HFFc6 (cell line): ENCODE measurements at places on chromosomes 16 and 17.
A peak's percentile ranks its signal among the peaks of the same experiment; 100 is the strongest.

GRCh38 chr17:75850928-75851692, 4.0 kb downstream of the WBP2 start:
- DNase-seq, result no peak

- no peak for DNase-seq
Measured at GRCh38 chr16:73086108-73086507, 38.2 kb upstream of the ZFHX3 start.

DNA sequence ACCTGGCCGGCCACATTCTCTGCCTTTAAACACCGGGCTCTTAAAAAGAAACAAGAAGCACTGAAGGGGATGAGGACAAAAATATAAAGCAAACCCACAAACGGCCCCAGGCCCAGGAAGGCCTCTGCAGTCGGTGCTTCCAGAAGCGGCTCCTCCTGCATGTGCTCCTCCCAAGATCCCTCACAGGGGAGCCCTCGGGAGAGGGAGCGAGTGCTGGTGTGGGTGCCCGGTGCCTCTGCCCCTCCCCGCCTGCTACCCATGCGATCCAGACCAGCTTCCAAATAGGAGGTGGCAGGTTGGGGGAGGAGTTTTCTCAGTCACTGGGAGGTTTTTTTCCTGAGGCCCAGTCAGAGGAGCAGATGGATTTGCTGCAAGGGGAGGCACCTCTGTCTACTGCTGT, 15.8 kb downstream of the KDM8 start:
- DNase-seq, result no peak

DNA sequence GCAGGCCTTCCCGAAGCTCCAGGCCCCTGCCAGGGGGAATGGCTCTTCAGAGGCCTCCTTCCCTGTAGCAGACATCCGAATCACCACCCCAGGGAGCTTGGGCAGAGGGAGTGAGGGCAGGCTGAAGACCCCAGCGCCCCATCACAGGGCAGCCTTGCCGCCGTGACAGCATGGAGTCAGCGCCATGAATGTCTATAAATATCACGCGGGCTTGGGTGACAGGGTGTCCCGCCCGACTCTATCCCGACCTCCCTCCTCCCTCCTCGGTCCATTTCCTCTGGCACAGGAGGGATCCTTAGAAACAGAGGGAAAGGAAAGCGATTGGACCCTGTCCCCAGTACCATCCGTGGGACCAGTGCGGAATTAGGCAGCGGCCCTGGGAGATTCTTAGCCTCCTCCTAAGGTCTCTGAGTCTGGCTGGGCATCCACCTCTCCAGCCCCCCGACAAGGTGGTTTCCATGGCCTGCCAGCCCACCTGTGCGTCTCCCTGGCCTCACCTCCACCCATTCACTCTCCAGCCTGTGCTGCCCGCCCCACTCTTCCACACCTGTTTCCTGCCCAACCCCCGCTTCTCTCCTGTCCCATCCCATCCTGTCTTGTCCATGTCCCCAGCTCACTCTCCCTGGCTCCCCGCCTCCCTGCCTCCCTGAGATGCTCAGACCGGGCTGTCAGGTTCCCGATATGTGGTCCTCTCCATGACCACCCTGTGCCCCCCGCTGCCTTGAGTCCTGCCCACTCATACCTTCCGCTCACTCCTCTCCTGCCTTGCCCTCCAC, 5.1 kb downstream of the ATP2A1 start:
- DNase-seq, result no peak

GRCh38 chr16:48818257-48818656, 208.3 kb upstream of the N4BP1 start:
- no peak for DNase-seq

- no peak for DNase-seq
Measured at GRCh38 chr16:2763173-2763572, 10.7 kb downstream of the SRRM2 start.

DNA sequence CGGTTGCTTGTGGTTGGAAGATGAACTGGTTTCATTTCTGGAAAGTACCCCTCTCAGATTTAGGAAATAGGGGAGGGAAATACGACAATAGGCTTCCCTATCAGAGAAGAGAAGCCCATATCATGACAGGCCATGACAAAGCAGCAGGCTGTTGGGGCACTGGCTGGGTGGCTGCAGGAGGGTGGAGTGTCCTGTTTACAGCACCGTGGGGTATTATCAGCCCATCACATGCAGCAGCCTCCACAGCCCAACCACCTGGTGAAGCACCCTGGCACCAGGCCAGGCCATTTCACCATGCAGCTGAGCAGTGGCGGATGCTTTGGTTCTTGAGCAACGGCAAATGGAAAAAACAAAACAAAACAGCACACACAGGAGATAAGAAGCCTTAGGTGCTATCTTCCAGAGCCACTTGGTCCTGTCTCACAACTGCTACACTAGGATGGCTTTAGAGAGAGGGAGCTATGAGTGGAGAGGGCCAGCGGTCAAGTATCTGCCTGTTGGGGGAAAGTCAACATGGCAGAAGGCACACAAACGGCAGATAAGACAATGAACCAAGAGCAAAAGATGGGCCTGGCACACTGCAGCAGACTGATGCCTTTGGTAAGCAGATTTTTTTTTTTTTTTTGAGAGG, 24.2 kb downstream of the FAM117A start:
- no peak for DNase-seq

- DNase-seq, result no peak
Measured at GRCh38 chr17:75295201-75296158, 6.2 kb upstream of the SLC25A19 start.

DNA sequence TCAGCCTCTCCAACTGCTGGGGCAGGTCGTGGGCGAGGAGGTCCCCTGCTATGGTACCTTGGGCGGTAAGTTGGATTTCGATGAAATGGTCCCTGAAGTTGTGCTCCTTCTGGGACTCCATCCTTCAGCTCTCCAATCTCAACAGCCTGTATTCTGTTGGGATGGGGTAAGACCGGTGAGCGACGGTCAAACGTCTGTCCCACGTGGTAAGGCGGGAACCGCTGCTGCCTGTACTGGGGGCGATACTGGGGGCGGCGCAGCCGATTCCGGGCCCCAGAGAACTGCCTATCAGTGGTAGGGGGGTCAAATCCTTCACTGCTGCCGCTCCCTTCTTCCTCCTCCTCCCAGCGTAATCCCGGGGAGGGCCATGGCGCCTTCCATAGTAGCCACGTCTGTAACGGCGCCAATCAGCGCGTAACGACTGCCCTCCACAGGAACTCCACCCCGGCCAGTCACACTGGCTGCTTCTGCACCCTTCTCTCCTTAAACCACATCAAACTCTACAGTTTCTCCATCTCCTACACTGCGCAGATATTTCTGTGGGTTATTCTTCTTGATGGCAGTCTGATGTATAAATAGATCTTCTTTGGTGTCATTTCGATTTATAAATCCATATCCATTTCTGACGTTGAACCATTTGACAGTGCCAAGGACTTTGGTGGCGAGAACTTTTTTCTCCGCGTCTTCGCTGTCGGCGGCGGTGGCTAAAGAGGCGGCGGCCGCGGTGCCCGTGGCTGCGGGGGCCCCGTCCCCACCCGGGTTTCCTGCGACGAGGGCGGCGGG, 41.1 kb downstream of the AHSP start:
- no peak for DNase-seq

GRCh38 chr17:33460781-33461450, 167.8 kb upstream of the ASIC2 start:
- DNase-seq, result no peak

GRCh38 chr16:68539711-68540239, 684 bp downstream of the ZFP90 start:
- no peak for DNase-seq

GRCh38 chr17:7862692-7863437, 5.1 kb downstream of the CYB5D1 start:
- no peak for DNase-seq

DNA sequence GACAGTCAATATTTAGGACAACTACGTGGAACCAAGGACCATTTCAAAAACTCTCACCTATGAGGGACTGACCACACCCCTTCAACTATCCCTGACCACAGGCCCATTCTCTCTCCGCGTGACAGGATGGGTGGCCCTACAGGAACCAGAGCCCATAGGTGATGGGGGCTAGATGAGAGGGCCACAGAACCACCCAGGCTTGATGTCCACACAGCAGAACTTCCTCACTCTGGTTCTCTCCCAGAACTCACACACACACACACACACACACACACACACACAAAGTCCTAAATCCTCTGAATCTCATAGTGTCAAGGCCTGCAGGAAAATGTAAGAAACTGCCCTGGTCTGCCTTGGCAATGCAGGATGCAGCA, 1.5 kb downstream of the ZNF319 start:
- DNase-seq, result no peak

- no peak for DNase-seq
Measured at GRCh38 chr17:81409190-81409935, 14.1 kb downstream of the BAHCC1 start.

DNA sequence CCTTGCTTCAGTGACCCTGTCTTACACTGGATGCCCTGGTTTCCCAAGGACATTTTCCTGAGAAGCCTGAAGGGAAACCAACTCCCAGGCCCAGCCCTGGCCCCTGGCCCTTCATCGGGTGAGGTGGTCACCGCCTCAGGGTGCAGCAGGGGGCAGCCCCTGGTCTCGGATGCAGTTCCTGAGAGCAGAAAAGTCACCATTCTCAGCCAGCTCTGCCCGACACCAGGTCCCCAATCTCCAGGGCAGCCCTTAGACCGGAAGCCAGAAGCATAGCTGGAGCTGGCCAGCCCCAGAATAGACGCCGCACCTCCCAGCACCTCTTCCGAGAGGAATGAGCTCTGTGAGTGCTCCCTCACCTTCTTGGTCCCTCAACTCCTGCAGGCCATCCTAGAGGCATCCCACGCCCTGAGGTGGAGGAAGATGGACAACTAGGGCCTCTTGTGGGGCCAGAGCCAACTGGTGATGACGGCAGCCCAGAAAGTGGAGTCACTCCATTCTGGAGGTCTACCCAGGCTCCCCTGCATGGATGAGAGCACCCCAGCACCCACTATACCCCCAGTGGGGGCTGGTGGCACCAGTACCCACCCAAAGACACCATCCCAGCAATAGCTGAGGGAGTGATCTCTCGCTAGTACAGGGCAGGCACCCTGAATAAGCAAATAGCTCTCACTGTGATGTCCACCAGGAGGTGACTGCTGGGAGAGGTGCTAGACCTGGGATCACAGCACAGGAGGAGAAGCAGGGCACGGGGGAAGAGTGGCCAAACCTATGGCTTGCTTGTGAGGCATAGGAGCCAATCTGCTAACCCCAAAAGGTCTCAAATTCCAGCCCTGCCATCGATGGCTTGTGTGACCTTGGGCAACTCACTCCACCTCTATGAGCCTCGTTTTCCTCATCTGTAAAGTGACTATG, 56.2 kb downstream of the TK2 start:
- no peak for DNase-seq

DNA sequence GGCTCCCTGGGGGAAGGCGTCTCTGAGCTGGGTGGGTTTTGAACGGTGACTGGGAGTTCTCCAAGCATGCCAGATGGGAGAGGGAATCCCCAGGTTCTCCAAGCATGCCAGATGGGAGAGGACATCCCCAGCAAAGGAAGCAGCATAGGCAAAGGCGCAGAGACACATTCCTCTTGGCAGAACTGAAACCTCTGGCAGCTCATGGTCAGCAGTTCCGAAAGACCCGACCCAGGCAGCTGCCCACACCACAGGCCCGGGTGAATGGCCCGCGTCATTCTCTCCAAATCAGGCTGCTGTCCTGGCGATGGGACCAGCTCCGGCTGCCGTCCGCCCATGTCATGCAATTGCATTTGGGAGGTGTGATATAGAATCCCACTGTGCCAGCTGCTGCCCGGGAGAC, 8.0 kb downstream of the ZNF469 start:
- no peak for DNase-seq

DNA sequence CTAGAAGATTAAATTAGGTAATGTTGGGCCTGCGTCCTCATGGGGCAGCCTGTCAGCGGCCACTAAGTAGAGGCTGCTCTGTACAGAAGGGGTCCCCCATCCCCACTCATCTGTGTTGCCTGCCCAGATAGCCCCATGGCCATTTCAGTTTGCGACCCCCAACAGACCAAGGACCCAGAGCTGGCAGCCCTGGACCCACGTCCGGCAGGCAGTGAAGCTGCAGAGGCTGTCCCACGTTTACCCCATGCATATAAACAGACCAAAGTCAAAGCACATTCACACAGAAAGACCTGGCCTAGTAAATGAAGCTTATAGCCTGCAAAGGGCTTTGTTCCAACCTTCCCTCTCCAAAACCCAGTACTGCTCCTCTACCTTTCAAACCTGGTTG, 4.6 kb downstream of the PDF start:
- DNase-seq, result no peak

- DNase-seq, result no peak
Measured at GRCh38 chr17:6461792-6462524, 17.7 kb downstream of the PIMREG start.

DNA sequence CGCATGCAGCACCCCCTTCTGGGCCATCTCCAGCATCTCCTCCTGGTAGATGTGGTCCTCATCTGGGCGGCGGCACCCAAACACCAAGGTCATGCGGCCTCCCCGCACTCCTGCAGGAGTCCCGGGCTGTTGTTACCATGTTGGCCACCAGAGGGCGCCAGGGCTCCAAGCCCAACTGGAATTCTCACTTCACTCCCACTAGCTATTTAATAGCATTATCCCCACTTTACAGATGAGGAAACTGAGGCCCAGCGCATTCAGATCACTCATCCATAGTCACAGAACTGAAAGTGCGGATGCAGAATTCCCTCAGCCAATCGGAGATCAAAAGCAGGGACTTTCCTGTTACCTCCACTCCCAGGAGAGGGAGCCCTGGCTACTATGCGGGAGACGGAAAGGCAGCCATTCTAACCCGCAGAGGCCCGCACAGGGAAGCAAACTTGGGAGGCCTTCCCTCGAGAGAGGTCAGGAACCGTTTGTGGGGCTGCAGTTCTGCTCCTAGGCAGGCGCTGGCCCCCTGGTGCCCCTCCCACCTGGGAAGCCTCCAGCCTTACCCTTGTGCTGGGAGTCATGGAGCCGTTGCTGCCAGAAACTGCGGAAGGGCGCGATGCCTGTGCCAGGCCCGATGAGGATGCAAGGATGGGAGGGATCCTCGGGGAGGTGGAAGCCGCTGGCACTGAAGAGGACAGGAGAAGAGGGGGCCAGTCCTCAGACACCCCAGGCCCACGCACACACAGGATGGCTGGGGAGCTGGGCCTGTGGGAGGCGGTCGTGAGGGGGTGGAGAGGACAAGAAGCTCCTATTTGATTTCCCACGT, 40.1 kb downstream of the NOS2 start:
- DNase-seq, result peak; percentile 16

DNA sequence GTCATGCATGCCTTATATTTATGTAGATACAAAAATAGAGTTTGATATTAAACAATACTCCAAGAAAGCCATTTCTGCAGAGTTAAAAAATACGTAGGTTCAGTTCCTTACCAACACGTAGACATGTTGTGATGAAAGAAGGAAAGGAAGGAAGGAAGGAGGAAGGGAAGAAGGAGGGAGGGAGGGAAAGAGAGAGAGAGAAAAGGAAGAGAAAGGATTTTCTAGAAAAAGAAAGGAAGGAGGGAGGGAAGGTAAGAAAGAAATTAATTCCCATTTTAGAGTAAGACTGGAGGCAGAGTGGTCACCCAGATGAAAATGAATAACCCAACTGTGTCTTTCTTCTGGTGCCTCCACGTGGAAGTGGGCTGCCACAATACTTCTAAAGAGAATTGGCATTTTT, 652.1 kb downstream of the WWOX start:
- DNase-seq, result no peak

GRCh38 chr16:67551091-67551490, 11.2 kb upstream of the CTCF start:
- no peak for DNase-seq
